ENCODE measurements at places on chromosomes 5 and 9. TPM values are rescaled to one million over a fixed set of nuclear protein-coding genes. Genes with fewer than 3 reads are reported as not detected.

The SLCO4C1 gene
- total RNA-seq = 0.05 TPM

- no peak for DNase-seq
Observed at GRCh38 chr5:122310889-122311288, 1.1 kb upstream of the SNCAIP start.

DNA sequence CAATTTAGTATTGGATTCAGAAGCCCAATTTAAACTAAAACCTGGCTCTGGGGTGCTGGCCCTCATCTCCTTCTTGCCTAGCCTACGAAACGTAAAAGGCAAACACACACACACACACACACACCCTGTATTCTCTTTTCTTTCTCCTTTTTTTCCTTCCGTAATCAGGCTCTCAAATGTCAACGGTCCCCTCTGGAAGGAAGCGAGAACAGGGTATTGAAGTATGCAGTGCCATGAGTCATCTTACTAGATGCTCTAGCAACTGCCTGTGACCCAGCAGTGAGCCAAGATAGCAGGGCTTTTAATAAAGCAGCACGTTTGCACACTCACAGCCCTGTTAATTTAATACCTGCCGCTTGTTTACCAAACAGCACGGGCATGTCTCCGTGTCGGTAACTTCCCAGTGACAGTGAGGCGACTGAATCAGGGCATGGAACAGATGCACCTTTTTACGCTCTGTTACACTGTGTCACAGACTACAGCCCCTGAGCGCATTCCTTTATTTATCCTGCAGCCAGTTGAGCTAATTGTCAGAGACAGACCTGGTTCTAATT is 243.8 kb downstream of the BNC2 start:
- no peak for DNase-seq

GRCh38 chr5:159782197-159782994 is 133.9 kb upstream of the ADRA1B start:
- DNase-seq = no peak

- no peak for DNase-seq
Observed at GRCh38 chr5:170451747-170452365, 52.0 kb upstream of the KCNIP1 start.

The MARVELD2 gene
- total RNA-seq = 1.7 TPM

DNA sequence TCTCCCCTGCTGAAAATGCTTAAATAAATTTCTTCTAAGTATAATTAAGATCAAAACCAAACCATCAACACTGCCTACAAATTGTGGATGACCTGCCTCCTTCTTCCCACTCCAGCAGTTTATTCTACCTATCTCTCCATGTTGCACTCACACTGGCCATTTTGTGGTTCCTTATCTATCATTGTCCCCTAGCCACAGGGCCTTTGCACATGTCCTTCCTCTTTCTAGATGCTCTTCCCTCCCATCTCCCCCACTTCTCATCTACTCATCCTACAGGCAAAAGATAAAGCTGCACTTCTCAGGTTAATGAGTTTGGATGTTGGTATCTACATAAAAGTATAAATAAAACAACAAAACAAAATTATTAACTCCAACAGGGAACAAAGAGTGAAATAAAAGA is 70.6 kb upstream of the CCNG1 start:
- DNase-seq = no peak

The IFNK gene
- total RNA-seq = not detected

The PCDHA9 gene
- total RNA-seq = not detected

DNA sequence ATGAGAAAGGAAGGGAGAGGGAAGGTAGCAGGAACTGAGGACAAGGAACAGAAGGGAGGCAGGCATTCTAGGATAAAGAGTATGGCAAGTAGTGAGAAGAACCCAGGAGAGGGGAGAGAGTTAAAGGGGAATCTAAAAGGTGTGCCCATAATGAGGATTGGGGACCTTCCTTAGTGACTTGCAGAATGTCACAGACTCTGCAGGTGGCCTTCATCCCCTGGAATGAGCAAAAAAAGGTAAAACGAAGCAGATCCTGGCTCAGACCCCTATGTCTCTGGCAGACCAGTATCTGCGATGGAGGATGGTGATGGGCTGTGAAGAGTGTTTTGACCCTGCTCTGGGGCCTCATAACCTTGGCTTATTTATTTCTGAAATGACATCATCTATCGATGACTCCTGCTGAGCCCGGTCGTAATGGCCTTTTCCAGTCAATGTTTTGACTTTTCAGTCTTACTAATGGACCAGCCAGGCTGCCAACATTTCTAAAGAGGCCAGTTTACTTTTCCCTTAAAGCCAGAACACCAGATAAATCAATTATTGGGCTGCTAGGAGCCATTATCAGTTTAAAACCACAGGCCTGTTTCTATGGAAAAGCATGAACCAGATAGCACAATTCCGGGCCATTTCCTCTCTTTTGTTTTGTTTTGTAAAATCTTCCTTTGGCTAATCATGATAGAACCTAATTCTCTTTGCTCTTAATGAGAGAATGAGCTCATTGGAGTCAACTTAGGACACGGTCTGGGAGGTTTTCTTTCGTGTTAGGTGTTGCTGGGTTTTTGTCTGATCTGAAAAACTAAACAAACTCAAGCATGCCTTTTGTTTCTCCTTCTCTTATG is 3.1 kb downstream of the TMOD1 start:
- DNase-seq = no peak

The MZB1 gene
- 2.5 TPM for total RNA-seq

- DNase-seq = no peak
Observed at GRCh38 chr9:100600521-100601079, 22.7 kb downstream of the CAVIN4 start.
